ENCODE measurements at places on chromosomes 5 and 9.
A peak's percentile ranks its signal among the peaks of the same experiment; 100 is the strongest.

DNA sequence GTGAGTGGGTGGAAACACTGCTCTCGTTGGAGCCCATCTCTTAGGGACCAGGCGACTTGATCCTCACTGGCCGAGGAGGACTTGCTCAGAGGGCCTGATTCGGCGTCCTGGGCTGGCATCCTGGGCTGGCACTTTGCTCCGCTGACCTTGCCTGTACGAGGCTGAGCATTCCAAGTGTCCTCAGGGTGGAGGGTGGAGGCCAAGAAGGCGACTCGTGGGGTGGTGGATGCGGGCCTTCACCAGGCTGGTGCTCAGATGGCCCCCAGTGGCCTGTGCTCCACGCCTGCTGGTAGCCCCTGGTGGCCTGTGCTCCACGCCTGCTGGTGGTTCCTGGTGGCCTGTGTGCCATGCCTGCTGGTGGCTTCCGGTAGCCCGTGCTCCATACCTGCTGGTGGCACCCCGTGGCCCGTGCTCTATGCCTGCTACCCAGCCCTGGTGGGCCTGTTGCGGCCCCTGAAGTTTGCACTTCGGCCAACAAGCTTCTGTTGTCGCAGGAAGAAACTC lies 42.9 kb downstream of the PHF2 start:
- no peak for DNase-seq

- no peak for DNase-seq
These were observed 3.9 kb downstream of the ALAD start for GRCh38 chr9:113397203-113397631.

DNA sequence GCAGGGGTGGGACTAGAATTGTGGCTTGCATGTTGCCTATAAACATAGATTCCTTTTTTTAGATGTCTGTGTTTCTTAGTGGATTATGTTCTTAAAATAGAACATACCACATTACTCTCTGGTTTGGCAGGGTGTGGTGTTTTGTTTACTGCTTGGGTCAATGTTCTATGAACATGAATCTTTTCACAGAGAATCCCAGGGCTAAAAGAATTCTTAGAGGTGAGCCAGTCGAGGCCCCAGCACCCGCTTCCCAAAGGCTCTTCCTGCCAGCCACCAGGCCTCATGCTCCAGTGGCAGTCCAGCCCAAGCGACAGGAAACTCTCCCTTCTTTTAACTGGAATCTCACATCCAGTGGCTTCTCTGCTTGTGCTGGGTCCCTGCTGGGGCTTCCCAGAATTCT lies 126.6 kb downstream of the C9orf152 start:
- DNase-seq: no peak

- DNase-seq: no peak
These were observed 103.1 kb downstream of the BNC2 start for GRCh38 chr9:16767366-16767765.

DNA sequence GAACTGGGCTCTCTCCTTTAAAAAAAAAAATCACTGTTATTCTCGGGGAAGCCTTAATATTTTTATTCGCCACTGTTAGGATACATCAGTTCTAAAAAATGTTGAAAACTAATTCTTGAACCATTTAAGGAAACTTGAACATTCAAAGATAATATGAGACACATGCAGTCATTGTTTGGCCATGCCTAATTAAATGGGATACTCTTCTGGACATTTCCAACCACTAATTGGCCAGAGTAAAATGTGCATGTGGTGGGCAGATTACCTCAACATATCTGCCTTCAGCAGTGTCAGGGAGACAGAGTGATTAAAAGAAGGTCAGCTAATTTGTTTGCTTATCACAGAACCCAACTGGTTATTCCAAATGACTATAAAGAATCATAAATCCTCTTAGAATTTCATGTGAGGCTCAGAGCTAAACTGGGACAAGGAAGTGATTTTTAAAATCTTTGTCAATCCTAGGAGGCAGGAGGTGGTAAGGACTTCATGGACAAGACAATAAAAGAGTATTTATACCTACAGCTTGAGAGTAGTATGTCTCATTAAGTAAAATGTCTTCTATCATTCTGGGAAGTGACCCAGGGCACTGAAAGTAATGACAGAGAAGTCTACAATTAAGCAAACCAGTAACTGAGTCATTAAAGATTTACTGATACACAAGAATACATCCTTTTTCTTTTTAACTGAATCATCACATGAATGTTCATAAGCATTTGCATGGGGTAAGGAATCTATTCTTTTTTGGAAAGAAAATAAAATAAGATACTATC lies 242.9 kb upstream of the TRPM3 start:
- DNase-seq: no peak

DNA sequence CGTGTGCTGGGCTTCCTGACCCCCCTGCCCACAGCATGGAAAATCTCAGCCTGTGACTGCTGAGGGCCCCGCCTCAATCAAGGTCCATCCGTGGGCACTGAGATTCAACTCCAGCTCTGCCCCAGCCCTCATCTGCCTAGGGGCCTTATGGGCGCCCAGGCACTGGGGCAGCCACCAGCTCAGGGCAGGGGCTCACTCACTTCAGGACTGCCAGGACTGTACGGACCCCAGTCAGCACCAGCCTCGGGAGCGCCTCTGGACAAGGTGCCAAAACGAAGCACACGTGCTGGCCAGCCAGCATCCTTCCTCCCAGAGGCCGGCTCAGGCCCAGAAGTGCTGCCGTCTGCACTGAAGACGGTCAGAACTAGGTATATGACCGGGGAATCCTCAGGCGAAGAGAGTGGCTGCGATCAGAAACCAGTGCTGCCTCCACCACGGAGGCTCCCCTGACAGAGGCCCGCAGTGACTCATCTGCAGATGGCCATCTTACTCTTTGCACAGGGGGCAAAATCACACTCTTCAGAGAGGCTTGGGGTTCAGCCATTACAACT lies 19.6 kb downstream of the CLPTM1L start:
- no peak for DNase-seq

GRCh38 chr5:78132507-78132906 lies 162.0 kb downstream of the AP3B1 start:
- no peak for DNase-seq

DNA sequence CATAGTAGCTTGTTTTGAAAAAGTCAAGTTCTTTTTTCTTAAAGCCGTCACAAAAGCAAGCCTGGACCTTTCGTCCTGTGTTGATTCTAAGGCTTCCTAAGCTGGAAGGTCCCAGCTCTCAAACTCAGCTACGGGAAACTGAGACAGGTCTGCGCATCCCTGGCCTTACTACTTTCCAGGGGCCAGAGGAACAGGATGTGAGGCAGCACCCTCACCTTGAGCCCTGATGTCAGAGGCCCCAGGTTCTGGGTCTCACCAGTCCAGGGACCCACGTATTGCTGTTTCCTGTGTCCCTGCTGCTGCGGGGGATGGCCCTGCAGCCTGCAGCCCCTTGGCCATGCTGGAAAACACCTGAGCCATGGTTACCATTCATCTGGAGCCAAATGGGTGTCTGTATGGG lies 123.9 kb downstream of the COL23A1 start:
- no peak for DNase-seq

DNA sequence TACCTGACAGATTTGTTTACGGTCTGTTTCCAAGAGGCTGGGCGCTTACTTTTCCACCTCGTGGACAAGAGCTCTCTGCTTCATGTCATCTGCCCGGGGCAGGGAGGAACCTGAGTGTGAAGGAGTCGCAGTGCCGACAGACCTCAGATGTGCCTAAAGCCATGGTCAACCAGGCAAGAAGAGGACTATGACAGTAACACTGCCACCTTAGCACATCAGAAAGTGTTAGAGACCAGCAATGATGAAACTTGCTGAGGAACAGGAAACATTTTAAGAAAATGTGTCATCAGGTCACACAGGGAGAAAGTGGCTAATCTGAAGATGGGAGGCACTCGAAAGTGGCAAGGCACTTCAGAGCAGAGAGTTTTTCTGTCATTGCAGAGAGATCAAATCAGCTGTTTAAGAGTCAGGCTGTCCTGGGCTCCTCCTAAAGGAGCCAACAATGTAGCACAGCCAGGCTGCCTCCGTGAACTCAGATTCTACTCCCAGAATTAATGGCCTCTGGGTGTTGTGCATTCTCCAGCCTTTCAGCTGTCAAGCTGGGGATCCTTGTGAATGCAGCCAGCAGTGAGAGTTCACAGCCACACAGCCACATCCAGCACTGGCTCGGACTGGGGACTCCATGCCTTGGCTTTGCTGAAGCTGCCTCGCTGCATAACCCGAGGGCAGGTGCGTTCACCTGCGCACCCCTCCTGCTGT lies 94.6 kb downstream of the RAPGEF1 start:
- DNase-seq: no peak

- no peak for DNase-seq
These were observed 54.7 kb upstream of the SIMC1 start for GRCh38 chr5:176183321-176184074.

DNA sequence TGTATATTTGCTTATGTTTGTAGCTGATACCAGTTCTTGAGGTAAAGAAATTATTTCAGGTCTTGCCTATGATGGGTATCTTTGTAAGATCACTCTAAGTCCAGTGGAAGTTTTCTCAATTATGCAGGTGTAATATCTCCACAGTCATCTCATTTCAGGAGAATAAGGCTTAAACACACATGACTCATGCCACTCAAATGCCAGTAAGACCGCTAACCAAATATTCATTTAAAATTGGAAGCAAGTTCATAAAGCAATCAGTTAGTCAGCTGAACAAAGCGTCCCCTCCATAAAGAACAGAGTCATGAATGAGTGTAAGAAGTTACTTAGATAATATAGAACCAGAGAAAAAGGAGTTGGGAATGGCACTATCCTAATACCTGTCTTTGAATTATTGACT lies 248.7 kb downstream of the LURAP1L start:
- DNase-seq: no peak

GRCh38 chr5:133703935-133704334 lies 91.6 kb upstream of the FSTL4 start:
- no peak for DNase-seq

DNA sequence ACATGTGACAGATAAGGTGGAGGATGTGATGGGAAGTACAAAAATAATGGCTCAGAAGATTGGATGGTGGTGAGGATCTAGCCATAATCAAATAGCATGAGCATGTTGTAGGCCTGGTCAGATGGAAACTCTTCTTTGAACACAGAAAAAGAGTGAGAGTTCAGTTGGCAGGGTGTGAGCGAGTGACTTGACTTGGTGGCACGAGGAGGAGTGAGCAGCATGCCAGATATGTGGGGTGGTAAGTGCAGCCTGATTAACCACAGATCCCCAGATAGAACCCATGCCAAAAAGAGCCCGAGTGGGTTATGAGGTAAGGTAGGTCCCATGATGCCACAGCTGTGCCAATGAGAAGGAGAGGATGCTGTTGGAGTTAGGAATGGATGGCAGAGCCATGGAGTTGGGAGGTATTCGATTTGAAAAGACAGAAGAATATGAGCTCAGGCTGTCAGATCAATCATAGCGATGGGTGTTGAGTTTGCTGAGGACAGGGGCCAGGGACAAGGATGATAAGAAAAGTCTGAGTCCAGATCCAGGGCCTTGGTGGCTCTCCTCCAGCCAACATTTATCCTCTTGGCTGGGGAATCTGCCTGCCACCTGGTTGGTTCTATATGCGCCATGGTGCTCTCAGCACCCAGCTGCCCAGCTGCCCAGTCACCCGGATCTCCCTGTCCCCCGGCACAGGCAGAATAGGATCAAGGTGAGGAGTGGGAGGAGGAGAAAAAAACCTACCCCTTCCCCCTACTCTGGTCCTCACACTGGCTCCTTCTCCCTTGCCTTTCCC lies 16.5 kb downstream of the GARNL3 start:
- no peak for DNase-seq

DNA sequence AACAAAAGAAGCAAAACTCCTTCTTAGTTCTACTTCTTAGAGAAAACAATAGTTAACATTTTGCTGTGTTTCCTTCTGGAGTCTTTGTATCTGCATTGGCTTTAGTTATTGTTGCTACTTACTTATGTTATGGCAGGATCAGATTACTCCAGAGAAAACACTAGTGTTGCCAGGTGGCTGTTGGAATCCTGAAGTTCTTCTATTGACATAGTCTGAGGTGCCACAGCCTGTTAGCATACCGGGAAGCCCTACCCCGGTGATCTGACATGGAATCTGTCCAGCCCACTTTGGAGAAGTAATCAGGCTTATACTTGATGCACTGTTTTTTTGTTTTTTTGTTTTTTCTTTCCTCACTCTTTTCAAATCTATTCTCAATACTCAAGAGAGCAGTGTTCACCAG lies 68.5 kb upstream of the CEP78 start:
- DNase-seq: peak; percentile 29

DNA sequence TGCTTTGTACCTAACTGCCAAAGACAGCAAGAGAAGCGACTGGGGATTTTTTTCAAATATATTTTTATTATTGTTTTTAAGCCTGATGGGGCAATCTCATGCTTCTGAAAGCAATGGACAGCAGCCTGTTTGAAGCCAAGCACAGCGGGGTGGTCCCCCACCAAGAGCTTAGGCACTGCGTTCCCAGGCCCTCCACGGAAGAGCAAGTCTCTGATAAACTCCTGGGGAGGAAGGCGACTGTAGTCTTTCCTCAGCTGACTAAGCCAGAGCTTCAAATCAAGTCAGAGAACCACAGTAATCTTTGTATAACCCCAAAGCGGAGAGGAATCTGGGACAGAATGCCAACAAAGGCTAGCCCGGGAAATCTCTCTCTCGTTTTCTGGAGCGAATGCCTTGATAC lies 54.4 kb downstream of the ARSB start:
- DNase-seq: peak; percentile 16

DNA sequence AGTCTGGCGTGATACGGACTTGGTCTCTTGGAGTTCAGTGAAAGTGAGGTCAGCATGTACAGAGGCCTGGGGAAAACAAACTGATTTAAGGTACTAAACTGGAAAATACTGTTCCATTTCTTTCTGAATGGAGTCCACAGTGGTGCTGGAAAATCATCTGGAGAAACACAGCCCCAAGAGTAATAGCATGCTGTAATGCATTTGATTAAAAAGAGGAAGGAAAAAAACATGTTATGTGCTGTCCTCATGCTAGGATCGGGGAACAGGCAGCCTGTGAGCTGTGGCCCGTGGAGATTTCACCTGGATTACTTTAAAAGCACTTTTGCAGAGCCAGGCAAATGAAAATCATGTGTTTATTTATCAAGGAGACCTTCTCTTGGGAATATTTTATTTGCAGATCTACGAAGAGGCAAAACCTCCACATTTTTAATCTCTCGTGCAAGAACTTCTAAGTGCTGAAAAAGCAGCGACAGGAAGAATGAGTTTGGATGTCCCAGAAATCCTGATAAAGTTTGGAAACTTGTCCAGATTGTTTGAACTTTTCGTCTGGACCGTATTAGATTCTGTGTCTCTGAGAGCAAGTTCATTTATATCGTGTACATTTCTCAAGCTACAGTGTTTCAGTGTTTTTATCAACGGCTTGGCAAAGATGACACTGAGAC lies 228.8 kb downstream of the GAS1 start:
- no peak for DNase-seq

DNA sequence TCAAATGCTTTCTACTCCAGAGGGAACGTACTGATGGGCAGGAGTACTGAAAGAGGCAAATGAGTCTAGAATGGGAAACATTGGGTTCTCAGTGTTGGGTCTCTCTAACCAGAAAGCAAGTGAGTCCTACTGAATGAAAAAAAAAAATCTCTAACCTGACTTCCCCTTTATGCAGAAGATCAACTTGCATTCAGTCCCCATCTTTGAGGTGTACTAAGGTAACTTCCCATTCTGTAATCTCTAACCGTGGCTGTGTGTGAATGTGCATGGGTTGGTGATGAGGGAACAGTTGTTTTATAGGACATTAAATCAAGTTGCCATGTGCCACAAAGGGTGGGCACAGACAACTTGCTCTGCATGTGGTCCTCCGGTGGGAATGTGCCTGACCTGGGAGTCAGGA lies 264.6 kb upstream of the CLINT1 start:
- no peak for DNase-seq

- no peak for DNase-seq
These were observed 165.9 kb downstream of the ALDH1A1 start for GRCh38 chr9:72786948-72787347.
